ENCODE measurements at places on chromosomes 5 and 9. TPM values are rescaled to one million over a fixed set of nuclear protein-coding genes. Genes with fewer than 3 reads are reported as not detected.

Gene DEPDC1B
- total RNA-seq: 0.74 TPM

DNA sequence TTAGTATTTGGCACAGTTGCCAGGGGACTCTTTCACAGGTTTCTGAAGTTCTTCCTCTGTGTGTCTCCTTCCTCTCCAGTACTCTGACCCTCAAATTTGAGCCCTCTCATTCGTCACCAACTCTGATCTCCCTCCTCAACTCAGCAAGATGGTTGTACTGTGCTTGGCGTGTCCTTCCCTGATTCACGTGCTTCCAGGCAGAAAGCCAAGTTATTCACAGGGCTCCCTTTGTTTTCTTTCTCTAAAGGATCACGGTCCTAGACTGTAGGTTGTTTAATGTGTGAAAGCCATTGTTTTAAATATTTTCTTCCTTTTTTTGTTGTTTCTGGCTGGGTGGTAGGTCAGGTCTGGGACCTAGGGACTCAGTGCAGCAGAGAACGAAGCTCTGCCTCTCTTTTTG lies 142.9 kb downstream of the DMAC1 start:
- H3K27me3 ChIP-seq: no peaks in the 10 kb centered on the region
- DNase-seq: no peak
- H3K27ac ChIP-seq: no peak overlapping the region
- no peak overlapping the region for H3K4me3 ChIP-seq
- H3K4me1 ChIP-seq: no peaks in the 10 kb centered on the region
- no peaks in the 10 kb centered on the region for H3K36me3 ChIP-seq

Gene RLN2
- not detected for total RNA-seq

Gene IFNA21
- not detected for total RNA-seq

Gene PCDHA10
- total RNA-seq: 0.25 TPM

GRCh38 chr5:104095527-104095926 lies 532.9 kb upstream of the NUDT12 start:
- H3K4me1 ChIP-seq: no peaks in the 10 kb centered on the region
- H3K27me3 ChIP-seq: no peaks in the 10 kb centered on the region
- H3K36me3 ChIP-seq: no peaks in the 10 kb centered on the region

- no peak overlapping the region for H3K4me3 ChIP-seq
- no peaks in the 10 kb centered on the region for H3K36me3 ChIP-seq
- H3K27ac ChIP-seq: no peak overlapping the region
- DNase-seq: no peak
- no peaks in the 10 kb centered on the region for H3K27me3 ChIP-seq
These were observed 60.1 kb upstream of the ITGA1 start for GRCh38 chr5:52727576-52727975.

GRCh38 chr5:468401-468800 lies 25.4 kb downstream of the EXOC3 start:
- H3K27me3 ChIP-seq: no peaks in the 10 kb centered on the region
- DNase-seq: no peak
- H3K4me1 ChIP-seq: peaks cover 20% of the 10 kb centered on the region
- no peaks in the 10 kb centered on the region for H3K36me3 ChIP-seq
- no peak overlapping the region for H3K4me3 ChIP-seq

DNA sequence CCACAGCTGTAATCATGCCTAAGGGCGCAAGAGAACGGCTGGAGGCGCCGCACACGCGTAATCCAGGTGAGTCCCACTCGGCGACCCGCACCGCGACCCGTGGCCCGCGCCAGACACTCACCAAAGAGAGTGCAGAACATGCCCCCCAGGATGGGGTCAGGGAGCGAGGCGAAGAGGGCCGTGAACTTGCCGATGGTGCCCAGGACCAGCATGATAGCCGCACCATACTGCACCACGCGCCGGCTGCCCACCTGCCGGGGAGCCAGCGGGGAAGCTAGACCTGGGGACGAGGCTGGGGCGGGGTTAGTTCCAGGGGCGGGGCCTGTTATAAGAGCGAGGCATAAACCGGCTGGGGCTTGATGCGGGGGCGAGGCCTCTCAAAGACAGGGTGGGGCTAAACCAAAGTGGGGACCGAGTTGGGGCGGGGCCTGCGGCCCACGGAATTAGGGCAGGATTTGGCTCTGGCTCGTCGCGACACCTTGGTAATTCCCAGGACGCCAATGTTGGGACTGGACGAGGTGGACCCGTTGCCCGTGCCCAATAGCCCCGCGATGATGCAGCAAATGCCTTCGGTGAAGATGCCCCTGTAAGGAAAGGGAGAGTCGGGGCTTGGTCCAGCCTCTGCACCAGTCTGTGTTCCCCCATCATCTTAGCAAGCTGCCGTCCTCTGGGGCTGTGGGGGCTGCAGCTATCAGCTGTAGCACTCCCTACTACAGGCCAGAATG lies 4.8 kb downstream of the SLC23A1 start:
- H3K27ac ChIP-seq: no peak overlapping the region
- H3K36me3 ChIP-seq: no peaks in the 10 kb centered on the region
- DNase-seq: no peak
- H3K27me3 ChIP-seq: no peaks in the 10 kb centered on the region

Data from vagina (tissue), 2 donors.